ENCODE measurements at places on chromosomes 4 and X.

DNA sequence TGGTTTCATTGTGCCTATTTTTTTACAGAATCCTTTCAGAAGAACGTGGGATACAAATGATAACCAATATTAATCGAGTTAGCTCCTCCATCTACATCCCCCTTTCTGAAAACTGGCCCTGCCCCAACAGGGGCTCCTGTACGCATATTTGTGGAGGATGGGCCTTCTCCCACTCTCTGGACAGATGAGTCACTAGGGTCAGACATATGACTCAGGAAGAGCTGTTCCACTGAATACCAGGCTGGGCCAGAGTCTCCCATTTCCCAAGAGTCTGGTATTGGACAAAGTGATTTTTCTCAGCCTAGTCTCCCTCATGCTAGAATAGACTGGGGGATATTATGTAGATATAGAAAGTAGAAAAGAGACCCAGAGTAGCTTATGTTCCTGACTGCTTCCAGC is 142.4 kb downstream of the TSPAN5 start:
- no peak for DNase-seq

DNA sequence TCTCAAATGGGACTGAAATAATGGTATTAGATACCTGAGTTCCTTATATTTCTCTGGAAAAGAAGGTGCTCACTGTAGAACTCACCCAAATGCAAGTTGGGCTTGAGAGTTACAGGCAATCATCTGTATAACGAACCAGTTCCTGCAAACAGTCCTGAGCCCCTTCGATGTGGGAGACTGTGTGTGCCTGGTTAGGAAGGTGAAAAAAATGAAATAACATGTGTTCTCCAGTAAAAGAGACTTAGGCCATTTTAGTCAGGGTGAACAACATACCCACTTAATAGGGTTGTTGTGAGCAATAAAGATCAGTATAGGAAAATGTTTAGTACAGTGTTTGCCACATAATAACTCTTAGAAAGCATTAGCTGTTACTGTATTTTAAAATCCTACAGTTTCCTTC is 23.4 kb downstream of the STIM2 start:
- no peak for DNase-seq

DNA sequence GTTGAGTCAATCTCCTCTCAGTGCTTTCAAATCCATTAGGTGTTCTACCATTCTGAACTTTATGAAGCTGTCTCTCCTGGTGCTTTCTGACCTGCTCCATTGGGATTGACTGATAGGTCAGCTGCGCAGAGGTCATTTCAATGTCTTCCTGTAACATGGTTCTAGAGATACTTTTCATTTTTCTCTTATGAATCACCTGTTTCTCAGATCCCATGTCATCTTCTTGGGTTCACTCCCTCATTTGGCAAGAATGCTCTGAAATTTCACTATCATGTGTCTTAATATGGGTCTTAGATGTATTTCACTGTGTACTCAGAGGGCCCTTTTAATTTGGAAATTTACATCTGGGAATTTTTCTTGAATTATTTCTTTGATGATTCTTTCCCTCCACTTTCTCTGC is 13.8 kb upstream of the PGM2 start:
- DNase-seq, result no peak

- no peak for DNase-seq
These were observed 105.9 kb upstream of the TENM3 start for GRCh38 chr4:182137343-182137742.

DNA sequence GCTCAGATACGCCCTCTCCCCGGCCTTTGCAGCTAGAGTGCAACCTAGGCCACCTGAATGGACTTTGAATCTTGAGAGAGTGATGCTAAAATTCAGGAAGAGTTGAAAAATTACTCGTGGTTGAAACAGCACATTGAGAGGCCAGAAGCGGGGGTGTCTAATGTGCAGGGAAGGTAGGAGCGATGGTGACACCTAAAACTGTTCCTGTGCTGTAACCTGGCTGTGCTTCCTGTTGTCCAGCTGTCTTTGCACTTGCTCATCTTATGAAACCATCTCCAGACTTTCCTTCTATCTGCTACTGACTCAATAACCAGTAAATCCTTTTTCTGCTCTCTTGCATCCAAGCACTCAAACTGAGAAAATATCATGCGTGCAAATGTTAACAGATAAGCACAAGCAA is 106.4 kb upstream of the RPS6KA3 start:
- DNase-seq, result no peak

DNA sequence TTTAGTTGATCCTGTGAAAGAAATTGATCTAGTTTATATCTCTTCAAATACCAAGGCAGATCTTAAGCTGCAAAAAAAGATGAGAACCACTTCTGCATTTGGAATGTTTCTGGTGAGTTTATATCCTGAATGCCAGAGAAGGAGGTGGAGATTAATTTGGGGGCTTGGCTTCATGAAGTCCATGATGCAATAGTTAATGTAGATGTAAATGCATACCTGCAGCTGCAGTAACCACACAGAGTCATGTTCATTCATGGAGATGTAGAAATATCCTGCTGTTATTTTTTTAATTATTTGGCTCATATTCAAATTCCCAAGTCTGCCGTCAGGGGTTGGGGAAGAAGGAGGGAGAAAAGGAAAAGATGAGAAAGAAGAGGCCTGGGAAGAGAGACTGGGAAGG is at the start of gene SULT1E1:
SULT1E1 (minus strand) TSS at position 94 of the 400 bp plus-strand sequence. CDS start 2,501 bp downstream, outside the sequence.
- peak; percentile 91 for DNase-seq

- DNase-seq, result peak; percentile 82
These were observed 859 bp downstream of the SMARCA1 start for GRCh38 chrX:129522184-129523078.

All from cardiac muscle cell (in vitro differentiated cells and primary cell).